ENCODE measurements at places on chromosomes 6 and 20.
A peak's percentile ranks its signal among the peaks of the same experiment; 100 is the strongest.

DNA sequence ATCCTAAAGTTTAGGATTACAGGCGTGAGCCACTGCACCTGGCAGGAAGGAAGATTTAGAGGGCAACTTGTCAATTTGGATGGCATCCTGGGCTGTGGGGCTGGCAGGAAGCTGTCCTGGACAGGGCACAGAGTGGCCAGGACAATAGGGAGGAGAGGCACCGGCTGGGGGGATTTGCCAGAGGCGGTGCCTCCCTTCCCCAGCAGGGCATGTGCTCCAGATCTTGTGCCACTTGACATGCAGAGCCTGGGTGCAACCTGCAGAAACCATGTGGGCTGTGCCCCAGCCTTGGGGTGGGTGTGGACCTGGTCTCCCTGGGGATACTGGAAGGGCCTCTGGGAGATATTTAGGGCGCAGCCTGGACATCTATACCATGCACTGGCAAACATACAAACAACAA, 58.6 kb upstream of the EEF1A1 start:
- peak; percentile 34 for DNase-seq

GRCh38 chr6:168956884-168957730, 296.5 kb downstream of the THBS2 start:
- DNase-seq = peak; percentile 67

- DNase-seq = no peak
Observed at GRCh38 chr20:1322511-1323245, 6.3 kb downstream of the SDCBP2 start.

DNA sequence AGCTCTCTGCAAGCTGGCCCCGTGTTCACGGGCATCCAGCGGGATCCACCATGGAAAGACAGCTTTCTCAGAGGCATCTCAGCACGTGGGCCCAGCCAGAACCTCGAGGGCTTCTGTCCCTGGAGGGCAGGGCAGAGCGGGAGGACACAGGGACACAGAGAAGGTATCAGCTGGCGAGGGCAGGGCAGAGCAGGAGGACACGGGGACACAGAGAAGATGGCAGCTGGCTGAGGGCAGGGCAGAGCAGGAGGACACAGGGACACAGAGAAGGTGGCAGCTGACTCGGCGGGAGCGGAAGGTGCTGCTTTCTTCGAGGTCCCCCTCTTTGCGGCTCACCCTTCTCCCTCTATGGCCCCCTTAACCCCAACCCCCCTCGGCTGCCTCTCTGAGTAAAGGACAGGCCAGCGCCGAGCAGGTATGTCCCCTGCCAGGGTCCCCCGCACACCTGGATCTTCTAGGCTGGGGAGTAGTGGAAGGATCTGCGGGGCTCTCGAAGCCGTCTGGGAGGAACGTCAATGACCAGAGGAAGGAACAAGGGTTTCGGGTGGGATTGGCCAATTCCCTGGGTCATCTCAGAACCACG, 28.9 kb upstream of the BHLHE23 start:
- DNase-seq = no peak

DNA sequence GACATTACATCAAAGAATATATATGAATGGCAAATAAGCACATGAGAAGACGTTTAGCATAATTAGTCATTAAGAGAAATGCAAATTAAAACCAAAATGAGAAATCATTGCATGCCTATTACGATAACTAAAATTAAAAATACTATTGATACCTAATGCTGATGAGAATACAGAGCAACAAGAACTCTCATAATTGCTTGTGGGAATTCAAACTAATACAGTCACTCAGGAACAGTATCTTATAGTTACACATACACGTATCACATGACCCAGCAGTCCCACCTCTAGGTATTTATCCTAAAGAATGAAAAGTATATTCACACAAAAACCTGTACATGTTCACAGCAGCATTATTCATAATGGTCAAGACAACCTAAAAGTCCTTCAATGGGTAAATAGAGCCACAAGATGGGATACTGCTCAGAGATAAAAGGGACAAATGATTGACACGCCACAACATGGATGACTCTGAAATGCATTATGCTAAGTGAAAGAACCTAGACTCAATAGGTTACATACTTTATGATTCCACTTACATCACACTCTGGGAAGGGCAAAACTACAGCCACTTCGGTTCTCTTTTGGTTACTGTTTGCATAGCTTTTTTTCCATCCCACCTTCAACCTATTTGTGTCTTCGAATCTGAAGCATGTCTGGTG, 16.4 kb downstream of the CPXM1 start:
- no peak for DNase-seq

GRCh38 chr6:133033263-133033662, 207.9 kb upstream of the EYA4 start:
- no peak for DNase-seq

DNA sequence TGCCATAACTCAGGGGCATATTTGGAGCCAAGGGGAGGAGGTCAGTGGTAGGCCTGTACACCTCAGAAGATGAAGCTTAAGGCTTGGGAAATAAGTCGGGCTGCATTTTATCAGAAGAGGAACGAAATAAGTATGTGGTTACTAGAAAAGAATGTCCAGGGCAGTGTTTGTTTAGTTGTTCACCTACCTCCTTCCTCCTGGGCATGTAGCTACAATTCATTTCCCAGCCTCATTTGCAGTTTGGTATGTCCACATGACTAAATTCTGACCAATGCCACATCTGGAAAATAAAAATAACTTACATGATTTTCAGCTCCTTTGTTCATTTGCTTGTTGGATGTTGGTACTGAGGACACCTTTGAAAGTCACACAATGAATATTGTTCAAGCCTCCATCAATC, 294.5 kb upstream of the RGS17 start:
- no peak for DNase-seq

- DNase-seq = no peak
Observed at GRCh38 chr6:152173321-152173720, 365.8 kb downstream of the ESR1 start.

GRCh38 chr20:3603108-3603507, 60.1 kb downstream of the GFRA4 start:
- no peak for DNase-seq

DNA sequence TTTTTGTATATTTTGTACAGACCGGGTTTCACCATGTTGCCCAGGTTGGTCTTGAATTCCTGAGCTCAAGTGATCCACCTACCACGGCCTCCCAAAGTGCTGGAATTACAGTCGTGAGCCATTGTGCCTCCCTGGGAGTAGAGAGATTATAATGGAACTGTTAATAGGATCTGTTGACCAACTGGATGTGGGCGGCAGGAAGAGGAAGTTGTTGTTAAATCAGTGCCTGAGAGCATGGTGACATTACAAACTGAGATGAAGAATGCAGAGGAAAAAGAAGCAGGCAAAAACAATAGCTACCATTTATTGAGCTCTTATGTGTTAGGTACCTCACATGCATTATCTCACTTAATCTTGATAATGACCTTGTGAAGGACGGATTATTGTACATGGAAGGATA, 9.2 kb upstream of the L3MBTL3 start:
- DNase-seq = peak; percentile 73

- no peak for DNase-seq
Observed at GRCh38 chr6:168536665-168537539, 95.9 kb downstream of the SMOC2 start.

- no peak for DNase-seq
Observed at GRCh38 chr6:152170313-152170701, 362.8 kb downstream of the ESR1 start.

- DNase-seq = no peak
Observed at GRCh38 chr20:63100926-63101699, 94.3 kb upstream of the BHLHE23 start.

DNA sequence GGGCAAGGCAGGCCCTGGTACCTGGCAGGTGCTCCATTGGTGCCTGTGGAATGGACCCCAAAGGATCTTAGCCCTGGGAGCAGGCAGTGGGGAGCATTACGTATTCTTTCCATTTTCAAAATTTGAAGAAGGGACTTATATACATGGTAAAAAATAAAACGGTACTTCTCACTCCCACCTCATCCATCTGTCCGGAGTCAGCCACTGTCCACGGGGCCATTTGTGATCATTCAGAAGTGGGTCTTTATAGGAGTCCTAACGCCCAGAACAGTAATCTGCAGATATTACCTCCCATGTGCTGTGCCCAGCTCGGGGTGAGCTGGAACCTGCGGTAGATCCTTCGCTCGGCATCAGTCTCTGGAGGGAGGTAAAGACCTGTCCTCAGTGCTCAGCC, 110.4 kb downstream of the SYCP2 start:
- no peak for DNase-seq

- no peak for DNase-seq
Observed at GRCh38 chr6:26493258-26493657, 6.8 kb upstream of the BTN1A1 start.

DNA sequence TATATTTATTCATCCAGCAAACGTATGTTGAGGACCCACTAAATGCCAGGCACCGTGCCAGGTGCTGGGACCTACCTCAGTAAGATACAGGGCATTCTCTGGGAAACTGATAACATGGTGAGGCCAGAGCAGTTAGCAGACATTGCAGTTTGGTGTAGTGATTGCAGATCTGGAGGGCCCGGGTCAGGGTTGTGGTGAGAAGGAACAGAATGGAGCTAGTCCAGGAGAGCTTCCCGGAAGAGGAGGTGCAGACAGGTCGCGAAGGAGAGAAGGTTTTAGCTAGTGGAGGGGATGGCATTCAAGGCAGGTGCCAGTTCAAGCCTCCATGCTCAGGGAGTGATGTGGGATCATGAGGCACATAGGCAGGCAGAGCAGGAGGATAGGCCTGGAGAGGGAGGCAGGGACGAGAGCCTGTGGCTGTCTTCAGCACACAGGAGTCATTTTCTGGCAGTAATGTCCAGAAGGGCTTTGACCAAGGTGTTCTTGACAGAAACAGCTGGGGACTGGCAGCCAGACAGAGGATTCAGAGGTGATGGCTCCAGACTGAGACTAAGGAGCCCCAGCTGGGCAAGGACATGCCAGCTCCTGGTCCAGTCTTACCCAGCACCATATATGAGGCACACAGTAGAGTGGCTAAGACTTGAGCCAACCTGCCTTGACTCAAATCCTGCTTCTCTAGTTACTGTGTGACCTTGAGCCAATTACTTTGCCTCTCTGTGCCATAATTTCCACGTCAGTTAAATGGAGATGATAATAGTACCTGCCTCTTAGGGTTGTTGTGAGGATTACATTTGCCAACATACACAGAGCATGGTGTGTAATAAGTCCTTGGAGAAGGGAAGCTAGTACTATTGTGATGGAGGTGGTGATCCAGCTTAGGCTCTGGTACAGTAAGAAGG, 48.3 kb upstream of the FANCE start:
- DNase-seq = no peak

DNA sequence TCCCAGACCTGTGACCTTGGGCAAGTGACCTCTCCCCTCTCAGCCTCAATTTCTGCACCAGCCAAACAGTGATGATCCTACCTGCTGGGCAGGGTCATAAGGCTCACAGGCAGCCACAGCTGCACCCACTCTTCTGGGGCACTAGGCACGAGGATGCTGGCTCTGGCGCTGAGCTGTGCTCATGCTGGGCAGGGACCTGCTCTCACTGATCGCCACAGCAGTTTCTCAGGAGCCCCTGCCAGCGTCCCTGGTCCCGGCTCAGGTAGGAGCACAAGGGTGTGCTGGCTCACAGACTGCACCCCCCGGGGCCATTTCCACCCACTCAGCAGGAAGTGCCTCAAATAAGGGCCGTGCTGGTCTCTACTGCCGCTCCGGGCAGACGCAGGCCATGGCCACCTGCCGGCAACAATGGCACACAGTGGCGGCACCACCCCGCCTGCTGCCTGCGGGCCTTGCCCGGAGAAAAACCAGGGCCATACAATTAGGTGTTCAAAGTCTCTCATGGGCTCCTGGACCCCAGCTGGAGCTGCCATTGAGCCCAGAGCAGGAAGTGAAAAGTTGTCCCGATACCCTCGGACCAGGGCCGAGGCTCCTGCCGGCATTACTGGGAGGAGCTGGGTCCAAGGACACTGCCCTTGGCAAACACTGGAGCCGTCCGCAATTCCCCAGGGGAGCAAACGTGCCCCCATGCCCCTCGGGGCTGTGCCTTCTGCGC, 4.6 kb upstream of the CABLES2 start:
- no peak for DNase-seq

DNA sequence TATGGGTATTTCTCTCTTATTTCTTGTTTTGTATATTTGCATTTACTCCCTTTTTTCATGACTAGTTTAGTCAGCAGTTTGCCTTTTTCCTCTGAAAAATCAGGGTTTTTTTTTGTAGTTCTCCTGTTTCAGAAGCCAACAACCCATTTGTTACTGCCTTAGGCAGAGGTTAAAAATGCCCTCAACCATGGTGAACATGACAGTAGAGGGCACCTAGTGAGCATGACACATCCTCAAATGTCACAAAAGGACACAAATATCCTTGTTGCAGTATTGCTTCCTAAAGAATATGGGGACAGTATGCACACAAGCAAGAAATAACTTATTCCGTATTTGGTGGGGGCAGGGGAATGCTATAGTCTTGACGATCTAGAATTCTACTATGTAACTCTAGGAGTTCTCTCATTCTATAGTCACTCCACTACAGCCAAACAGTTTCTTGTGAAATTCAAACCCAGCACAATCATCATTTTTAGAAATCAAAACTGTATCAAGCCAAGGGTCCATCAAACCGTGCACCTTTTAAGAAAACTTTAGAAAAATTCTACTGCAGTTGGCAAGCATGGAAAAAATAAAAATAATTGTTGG, 47.0 kb downstream of the GOPC start:
- no peak for DNase-seq

- DNase-seq = no peak
Observed at GRCh38 chr6:163538331-163538730, 123.8 kb downstream of the QKI start.

- no peak for DNase-seq
Observed at GRCh38 chr6:150576651-150577226, 22.9 kb upstream of the PLEKHG1 start.

- DNase-seq = no peak
Observed at GRCh38 chr6:140871911-140872310, 1260.8 kb upstream of the GJE1 start.

DNA sequence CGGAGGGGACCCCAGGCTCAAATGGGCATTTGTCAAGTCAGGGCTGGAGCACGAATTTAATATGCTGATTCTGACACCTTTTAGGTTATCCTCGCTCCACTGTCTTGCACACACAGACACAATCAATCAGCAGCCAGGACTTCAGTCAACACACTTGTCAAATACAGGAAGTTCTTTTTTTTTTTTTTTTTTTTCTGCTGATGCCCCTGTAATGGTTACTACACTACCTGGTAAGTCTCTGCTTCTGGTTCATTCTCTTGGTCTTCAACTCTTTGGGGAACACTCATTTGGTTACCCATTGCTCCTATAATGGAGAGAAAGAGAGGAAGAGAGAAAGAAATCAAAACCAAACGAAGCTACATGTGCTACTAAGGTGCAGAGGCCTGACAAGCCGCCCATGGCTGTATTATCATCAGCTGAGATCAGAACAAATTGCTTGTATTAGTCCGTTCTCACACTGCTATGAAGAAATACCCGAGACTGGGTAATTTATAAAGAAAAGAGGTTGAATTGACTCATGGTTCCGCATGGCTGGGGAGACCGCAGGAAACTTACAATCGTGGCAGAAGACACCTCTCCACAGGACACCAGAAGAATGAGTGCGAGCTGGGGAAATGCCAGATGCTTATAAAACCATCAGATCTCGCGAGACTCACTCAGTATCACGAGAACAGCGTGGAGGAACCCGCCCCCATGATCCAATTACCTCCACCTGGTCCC, 11.8 kb downstream of the BCAS1 start:
- DNase-seq = no peak

- no peak for DNase-seq
Observed at GRCh38 chr6:69775585-69775849, 21.3 kb downstream of the LMBRD1 start.

GRCh38 chr20:59603781-59604541, at the start of gene PHACTR3:
Gene PHACTR3, plus strand, starts transcription at chr20:59604540. Its CDS starts 475 bp downstream, at chr20:59605015.
- DNase-seq = no peak

GRCh38 chr6:35736982-35737412, at the start of gene ARMC12:
Gene ARMC12, plus strand, starts transcription at chr6:35737032. Its CDS starts 77 bp downstream, at chr6:35737109.
- DNase-seq = no peak

Measured in inflammatory macrophage treated with lipopolysaccharide for 1 hour (primary cell).